Pancreas (tissue), 10 donors: ENCODE measurements at places on chromosomes 2 and 18. TPM values are rescaled to one million over a fixed set of nuclear protein-coding genes. Genes with fewer than 3 reads are reported as not detected.

DNA sequence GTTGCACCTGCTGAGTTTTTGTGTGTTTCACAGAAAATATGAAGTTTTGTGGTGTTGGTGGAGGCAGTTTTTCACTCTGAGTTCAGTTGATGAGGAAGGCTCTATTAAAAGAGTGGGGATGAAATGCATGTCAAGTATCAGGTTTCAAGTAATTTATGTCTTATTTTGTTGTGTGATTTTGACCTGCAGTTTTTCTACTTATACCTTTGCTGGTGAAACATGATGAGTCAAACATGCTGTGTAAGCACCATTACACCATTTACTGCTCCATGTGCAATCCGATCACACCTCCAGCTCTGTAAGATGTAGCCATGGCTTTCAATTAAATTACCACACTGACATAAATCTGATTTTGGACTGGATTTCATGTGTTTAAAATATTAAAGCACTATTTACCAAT lies 174.5 kb upstream of the ZEB2 start:
- DNase-seq = no peak

- no peak for DNase-seq
These were observed 50.4 kb downstream of the EML6 start for GRCh38 chr2:54773838-54774237.

Gene HADHB
- total RNA-seq = 58.8 TPM

DNA sequence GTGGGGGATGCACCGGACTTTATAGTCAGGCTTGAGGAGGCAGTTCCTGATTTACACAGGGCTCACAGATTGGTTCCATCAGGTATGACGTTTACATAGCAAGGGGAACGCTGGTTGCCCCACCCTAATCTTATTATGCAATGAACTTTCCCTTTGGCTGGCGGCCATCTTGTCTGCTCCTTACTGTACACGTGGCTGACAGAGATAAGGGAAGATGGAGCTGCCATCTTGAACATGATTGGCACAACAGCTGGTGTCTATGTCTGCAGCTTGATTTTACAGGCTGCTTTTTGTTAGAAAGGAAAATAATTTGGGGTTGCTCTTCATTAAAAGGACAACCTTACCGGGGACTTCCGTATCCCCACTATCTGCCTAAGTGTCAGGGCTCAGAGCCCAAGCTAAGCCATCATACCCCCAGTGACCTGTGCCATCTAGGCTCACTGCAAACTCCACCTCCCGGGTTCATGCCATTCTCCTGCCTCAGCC lies 33.5 kb upstream of the ATG16L1 start:
- no peak for DNase-seq

DNA sequence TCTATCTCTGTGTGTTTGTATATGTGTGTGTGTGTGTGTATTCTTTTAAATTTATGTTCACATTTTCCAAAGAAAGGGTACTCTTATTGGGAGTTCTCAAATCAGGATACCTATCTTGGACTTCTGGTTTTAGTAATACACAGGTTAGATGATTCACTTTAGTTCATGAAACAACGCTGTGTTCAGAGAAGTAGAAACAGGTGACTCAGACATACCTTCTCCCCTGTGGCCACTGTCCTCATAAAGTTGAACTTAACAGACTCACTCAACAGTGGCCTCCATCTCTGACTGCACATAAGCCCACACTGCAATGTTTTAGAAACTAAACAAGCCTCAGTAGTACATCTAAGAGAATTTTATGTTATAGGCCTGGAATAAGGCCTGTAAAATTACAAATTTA lies 566.6 kb upstream of the VRK2 start:
- DNase-seq = no peak

DNA sequence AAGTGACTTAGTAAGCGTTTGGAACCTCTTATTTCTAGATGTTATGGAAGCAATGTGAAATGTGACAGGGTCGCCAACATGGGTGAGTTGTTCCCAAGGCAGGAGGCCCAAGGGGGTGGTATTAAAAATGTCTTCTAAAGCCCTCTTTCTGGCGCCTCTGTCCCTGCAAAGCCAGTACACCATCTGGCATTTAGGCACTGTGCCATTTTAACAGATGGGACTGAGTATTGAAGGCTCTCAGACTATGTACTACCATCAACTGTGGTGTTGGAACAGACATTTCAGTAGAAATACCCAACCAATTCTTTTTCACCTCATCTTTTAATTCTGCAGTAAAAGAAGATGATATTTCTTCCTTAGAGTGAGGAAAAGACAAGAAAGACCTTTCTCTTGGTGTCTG lies 384.5 kb upstream of the MMADHC start:
- peak; percentile 32 for DNase-seq

GRCh38 chr2:10365412-10365811 lies 62.7 kb downstream of the HPCAL1 start:
- DNase-seq = no peak

DNA sequence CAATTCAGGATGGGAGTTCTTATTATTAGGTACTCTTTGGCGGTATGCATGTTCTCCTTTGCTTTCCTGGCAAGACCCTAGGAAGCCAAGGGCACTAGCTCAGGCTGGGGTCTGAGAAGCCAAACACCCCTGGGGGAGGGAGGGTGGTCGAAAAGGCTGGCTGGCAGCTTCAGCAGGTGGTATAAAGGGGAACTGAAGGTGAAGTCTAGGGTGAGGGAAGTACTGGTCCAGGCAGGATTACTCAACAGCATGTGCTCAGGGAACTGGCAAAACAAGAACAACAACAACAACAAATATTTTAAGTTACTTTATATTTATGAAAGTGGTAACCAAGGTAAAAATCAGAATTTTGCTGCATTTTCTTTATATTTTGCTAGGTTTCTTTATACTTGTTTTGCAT lies 40.7 kb upstream of the PCBP1 start:
- DNase-seq = no peak

GRCh38 chr2:69134306-69134945 lies 121.4 kb downstream of the ANTXR1 start:
- no peak for DNase-seq

DNA sequence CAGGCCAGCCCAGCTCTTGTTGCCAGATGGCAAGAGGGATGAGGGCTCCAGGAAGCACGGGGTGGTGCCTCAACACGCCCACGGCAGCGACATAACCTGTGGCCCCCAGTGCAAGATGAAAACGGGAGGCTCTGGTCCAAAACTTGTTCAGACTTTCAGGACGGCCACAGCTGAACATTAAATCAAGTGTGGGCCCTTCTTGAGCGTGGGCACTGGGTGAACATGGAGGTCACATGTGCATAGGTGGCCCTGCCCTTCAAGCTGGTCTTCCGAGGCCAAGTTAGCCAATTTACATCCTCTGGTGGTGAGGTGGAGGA lies 77.5 kb downstream of the NDUFA10 start:
- no peak for DNase-seq

GRCh38 chr18:31976242-31976641 lies 33.3 kb upstream of the TRAPPC8 start:
- DNase-seq = no peak

Gene EMILIN1
- total RNA-seq = 6.6 TPM

GRCh38 chr2:169715379-169716237 lies 18.0 kb upstream of the KLHL23 start:
- peak; percentile 48 for DNase-seq

Gene HOXD10
- not detected for total RNA-seq
